ENCODE measurements at places on chromosomes 3 and 15.

- H3K4me1 ChIP-seq, result no peaks in the 10 kb centered on the region
- DNase-seq, result no peak
- no peak overlapping the region for H3K4me3 ChIP-seq
- H3K36me3 ChIP-seq, result no peaks in the 10 kb centered on the region
Observed at GRCh38 chr3:45182915-45183871, 37.0 kb upstream of the CDCP1 start.

DNA sequence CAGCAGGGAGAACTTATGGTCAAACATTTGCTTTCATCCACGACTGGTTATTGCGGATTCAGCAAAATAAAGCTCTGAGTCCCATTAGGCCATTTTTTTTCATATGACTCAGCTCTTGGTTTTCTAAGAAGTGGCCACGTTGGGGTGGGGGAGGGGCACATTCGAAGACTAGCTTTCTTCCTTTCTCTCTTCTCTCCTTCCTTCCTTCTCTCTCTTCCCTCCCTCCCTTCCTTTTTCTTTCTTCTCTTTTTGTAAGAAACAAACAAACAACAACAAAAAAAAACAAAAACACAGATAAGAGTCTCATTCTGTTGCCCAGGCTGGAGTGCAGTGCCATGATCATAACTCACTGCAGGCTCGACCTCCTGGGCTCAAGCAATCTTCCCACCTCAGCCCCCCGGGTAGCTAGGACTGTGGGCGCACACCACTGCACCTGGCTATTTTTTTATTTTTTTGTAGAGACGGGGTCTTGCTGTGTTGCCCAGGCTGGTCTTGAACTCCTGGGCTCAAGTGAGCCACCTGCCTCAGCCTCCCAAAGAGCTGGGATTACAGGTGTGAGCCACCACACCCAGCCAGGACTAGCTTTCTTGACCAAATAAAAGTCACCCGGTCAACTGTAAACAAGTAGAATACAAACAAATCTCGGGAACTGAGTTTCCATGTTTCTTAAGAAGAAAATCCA is 41.6 kb downstream of the ABCC5 start:
- H3K4me1 ChIP-seq, result no peaks in the 10 kb centered on the region
- no peaks in the 10 kb centered on the region for H3K27me3 ChIP-seq
- peaks cover 17% of the 10 kb centered on the region for H3K36me3 ChIP-seq
- no peak for DNase-seq
- H3K27ac ChIP-seq, result no peak overlapping the region

GRCh38 chr3:37500518-37500917 is 326.1 kb upstream of the LRRFIP2 start:
- H3K36me3 ChIP-seq, result peaks cover 28% of the 10 kb centered on the region
- H3K27ac ChIP-seq, result no peak overlapping the region
- peaks cover 27% of the 10 kb centered on the region for H3K4me1 ChIP-seq
- DNase-seq, result no peak
- H3K27me3 ChIP-seq, result no peaks in the 10 kb centered on the region
- H3K4me3 ChIP-seq, result no peak overlapping the region

DNA sequence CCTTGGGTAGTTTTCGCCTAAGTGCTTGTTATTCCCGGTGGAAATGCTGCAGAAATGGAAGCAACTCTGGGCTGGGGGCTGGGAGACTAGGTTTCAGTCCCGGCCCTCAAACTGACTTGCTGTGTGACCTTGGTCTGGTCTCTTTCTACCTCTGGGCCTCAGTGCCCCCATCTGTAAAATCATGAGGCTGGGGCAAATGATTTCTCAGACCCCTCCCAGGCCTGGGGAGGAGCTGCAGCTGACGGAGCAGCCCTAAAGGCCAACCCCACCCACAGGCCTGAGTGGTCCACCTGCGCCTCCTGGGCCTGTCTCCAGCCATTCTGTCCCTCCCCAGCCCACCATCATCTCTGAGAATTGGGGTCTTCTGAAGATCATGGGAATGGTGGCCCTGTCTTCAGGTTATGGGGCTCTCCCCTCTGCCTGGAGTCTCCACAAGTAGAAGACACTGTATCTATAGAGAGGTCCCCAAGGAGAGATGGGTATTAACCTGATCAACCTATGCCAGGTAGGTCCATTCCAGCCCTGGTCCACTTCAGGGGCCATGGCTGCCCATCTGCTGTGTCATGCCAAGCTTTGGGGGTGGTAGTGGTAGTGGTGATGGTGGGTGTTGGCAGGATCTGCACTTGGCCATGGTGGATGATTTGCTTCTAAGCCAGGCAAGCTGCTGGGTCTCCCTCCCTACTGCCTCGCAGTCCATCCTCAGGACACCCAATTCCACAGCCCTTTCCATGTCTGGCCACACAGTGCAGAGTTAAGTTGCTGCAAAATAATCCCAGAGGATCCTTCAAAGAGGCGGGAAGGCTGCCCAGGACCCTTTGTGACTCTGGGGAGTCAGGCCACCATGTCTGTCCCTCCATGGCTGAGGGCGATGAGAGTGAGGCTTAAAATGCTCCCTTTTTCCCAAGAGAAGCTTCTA is 46.0 kb downstream of the ITGA11 start:
- no peaks in the 10 kb centered on the region for H3K36me3 ChIP-seq
- no peak overlapping the region for H3K4me3 ChIP-seq
- H3K4me1 ChIP-seq, result peaks cover 8% of the 10 kb centered on the region
- no peaks in the 10 kb centered on the region for H3K27me3 ChIP-seq

DNA sequence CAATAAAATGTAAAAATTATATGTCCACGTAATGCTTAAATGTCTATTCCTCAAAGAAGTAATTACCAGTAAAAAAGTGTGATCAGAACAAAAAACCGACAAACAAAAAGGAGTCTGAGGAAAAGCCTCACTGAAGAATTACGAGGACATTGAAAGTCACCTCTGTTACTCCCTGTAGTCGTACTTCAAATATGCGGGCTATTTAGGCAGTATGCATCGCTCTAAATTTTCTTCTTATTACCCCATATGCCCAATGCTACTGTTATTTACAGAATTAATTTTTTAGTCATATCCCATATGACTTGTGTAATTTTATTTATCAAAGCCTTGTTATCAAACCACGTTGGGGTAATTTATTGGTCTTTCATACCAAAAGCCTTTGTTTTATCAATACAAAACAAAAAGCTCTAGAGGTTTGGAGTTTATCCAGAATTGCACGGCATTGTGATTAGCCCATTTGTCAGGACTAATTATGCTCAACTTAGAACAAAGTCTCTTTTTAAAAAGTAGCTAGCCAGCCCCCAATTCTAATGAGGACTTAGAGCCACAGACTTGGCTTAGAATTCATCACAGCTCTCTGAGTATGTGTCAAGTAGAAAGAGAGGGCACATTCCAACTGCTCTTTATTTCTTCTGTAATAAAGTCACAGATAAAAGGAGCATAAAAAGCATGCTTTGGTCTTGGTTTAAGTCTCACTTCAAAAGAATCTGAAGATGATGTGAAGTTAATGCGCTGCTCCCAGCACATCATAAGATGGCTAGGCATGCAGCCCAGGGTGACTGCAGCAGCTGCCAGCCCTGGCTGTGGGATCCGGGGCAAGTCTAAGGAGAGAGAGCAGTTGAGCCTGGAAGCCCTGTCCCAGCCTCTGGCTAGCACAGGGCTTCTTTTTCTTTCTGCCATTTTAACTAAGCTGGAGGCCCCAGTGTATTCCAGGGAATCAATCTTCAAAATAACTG is 521.0 kb downstream of the GABRG3 start:
- no peak overlapping the region for H3K4me3 ChIP-seq
- H3K4me1 ChIP-seq, result no peaks in the 10 kb centered on the region
- no peak for DNase-seq
- H3K27me3 ChIP-seq, result no peaks in the 10 kb centered on the region

- H3K36me3 ChIP-seq, result no peaks in the 10 kb centered on the region
- no peak for DNase-seq
- H3K4me3 ChIP-seq, result no peak overlapping the region
- no peaks in the 10 kb centered on the region for H3K27me3 ChIP-seq
- no peaks in the 10 kb centered on the region for H3K4me1 ChIP-seq
- no peak overlapping the region for H3K27ac ChIP-seq
Observed at GRCh38 chr3:70608434-70608833, 296.0 kb upstream of the MDFIC2 start.

DNA sequence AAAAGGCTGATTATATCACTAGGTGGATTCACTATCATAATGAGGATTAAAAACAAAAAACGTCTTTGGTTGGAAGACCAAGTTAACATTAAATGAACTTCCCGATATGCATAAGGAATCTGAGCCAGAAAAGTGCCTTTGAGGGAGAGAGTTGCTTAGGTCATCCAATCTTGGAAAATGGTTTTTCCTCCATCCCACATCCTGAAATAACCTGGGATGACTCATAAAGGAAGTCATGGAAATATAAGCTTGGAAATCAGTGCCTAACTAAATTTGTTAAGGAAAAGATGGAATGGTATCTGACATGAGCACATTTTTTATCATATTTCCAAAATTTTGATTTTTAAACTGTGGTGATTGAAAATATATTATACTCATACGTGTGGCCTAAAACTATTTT is 66.0 kb downstream of the KBTBD8 start:
- H3K4me1 ChIP-seq, result no peaks in the 10 kb centered on the region
- no peak overlapping the region for H3K4me3 ChIP-seq

DNA sequence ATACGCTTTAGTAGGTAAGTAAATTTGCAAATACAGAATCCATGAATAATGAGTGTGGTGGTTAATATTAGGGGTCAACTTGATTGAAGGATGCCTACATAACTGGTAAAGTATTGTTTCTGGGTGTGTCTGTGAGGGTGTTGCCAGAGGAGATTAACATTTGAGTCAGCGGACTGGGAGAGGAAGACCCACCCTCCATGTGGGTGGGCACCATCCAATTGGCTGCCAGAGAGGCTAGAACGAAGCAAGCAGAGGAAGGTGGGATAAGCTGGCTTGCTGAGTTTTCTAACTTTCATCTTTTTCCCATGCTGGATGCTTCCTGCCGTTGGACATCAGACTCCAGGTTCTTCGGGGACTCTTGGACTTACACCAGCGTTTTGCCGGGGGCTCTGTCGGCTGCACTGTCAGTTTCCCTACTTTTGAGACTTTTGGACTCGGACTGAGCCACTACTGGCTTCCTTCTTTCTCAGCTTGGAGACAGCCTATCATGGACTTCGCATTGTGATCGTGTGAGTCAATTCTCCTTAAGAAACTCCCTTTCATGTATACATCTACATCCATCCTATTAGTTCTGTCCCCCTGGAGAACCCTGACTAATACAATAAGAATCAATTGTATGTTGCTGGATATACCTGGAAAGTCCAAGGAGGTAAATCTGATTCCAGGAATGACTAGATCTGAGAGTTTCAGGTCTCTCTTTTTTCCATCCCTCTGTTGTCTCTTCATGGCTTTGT is 25.8 kb upstream of the NEDD4 start:
- H3K27me3 ChIP-seq, result no peaks in the 10 kb centered on the region
- H3K27ac ChIP-seq, result no peak overlapping the region
- H3K4me3 ChIP-seq, result no peak overlapping the region
- DNase-seq, result no peak

- H3K4me3 ChIP-seq, result no peak overlapping the region
- DNase-seq, result no peak
- no peaks in the 10 kb centered on the region for H3K36me3 ChIP-seq
- no peak overlapping the region for H3K27ac ChIP-seq
Observed at GRCh38 chr3:157104928-157105652, 54.9 kb downstream of the CCNL1 start.

DNA sequence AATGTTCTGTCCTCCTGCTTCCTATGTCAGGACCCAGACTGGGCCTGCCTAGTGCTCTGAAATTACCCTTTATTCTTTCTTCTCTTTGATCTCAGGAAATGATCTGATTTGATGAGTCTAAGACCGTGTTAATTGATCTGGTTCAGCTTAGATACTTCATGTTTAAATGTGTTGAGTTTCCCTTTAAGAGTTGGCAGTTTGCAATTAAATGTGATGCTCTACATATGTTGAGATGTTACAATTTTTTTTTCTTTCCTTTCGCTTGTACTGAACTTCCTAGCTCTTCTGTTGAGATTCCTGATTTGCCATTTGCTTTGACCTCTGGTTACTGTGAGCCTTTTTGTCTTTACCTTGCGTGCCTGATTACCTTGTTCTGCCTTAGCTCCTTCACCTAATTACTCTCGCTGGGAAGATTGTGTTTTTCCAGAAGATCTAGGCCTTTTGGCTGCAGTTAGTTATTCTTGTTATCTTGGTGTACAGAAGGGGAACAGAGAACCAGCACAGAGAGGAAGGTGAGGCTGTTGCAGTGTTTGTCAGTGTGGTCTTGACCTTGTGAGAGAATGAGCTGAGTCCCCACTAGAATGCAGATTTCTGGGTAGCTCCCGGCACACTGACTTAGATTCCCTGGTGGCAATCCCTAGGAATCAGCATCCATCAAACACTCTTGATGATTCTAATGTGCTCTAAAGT is 203.6 kb downstream of the EDEM1 start:
- no peak overlapping the region for H3K27ac ChIP-seq

GRCh38 chr3:16937326-16937845 is 52.6 kb downstream of the PLCL2 start:
- DNase-seq, result no peak
- H3K27me3 ChIP-seq, result no peaks in the 10 kb centered on the region
- no peak overlapping the region for H3K4me3 ChIP-seq
- no peak overlapping the region for H3K27ac ChIP-seq

GRCh38 chr3:102532901-102533300 is 98.1 kb downstream of the ZPLD1 start:
- DNase-seq, result no peak
- no peaks in the 10 kb centered on the region for H3K27me3 ChIP-seq
- no peak overlapping the region for H3K4me3 ChIP-seq
- no peak overlapping the region for H3K27ac ChIP-seq

DNA sequence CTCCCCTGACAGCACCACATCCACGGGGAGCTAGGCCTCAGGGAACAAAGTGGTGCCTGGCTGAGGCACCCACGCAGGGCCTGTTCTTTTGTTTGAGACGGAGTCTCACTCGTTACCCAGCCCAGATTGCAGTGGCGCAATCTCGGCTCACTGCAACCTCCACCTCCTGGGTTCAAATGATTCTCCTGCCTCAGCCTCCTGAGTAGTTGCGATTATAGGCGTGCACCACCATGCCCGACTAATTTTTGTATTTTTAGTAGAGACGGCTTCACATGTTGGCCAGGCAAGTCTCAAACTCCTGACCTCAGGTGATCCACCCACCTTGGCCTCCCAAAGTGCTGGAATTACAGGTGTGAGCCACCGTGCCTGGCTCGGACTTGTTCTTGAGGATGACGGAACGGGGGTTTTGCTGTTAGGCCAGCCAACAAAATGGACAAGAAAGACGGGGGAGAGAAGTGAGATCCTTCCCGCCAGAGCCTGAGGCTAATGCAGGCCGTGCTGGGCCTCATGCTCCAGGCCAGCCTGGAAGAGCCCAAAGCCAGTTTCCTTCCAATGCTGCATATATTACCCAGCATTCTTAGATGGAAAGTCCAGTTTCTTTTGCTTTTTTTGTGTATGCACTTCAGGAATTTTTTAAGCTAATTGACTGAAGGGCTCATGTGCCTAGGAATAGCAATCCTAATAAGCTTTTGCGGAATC is 28.1 kb upstream of the FURIN start:
- H3K27ac ChIP-seq, result no peak overlapping the region
- H3K36me3 ChIP-seq, result no peaks in the 10 kb centered on the region
- no peaks in the 10 kb centered on the region for H3K4me1 ChIP-seq
- DNase-seq, result no peak
- no peak overlapping the region for H3K4me3 ChIP-seq

GRCh38 chr15:90819850-90820249 is 48.5 kb upstream of the FURIN start:
- DNase-seq, result no peak
- no peaks in the 10 kb centered on the region for H3K36me3 ChIP-seq
- no peaks in the 10 kb centered on the region for H3K4me1 ChIP-seq
- H3K4me3 ChIP-seq, result no peak overlapping the region

- peak overlapping the region; percentile 42 for H3K27ac ChIP-seq
- no peak overlapping the region for H3K4me3 ChIP-seq
- H3K4me1 ChIP-seq, result no peaks in the 10 kb centered on the region
- DNase-seq, result no peak
Observed at GRCh38 chr3:112379020-112379690, 46.2 kb downstream of the CD200 start.
